ENCODE measurements at places on chromosomes 7 and 10.

GRCh38 chr10:113142601-113143362, 192.7 kb downstream of the TCF7L2 start:
- DNase-seq = no peak

DNA sequence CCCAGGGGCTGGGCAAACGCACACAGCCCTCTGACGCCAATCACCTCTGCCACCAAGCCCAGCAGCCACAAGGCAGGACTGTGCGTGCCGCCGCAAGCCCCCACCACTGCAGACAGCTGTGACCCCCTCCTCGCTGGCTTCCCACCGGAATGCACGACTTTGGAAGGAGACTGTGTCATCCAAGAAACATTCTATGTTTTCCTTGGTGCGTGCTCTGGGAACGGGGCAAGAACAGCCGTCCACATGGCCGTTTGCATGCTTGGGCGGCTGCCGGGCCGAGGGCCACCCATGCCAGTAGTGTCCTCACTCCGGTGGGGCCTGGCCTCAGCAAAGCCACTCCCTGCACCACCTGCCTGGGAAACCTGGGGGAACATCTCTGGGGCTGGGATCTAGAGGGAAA, 17.6 kb upstream of the ELN start:
- DNase-seq = no peak

- no peak for DNase-seq
Measured at GRCh38 chr7:136887317-136887716, 18.9 kb downstream of the CHRM2 start.

DNA sequence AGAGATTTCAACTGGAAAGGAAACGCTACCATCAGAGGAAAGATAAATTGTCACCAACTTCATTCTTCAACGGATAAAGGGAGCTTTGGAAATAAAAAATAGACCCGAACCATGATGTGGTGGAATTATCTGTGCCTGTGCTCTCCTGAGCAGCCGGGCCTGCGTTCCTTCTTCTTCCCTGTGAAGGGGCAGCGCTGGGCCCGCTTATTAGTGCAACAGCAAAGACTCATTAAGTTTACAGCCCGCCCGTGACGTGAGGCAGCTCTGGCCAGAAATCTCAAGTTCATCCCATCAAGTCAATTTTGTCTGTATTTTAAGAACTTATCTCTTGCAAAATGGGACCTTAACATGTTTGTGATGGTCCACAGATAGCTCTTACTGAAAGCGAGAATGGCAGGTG, 193.7 kb downstream of the ADARB2 start:
- DNase-seq = no peak

- no peak for DNase-seq
Measured at GRCh38 chr10:79399223-79399831, 46.1 kb downstream of the ZCCHC24 start.

- no peak for DNase-seq
Measured at GRCh38 chr10:24674892-24675632, 48.6 kb downstream of the ARHGAP21 start.

DNA sequence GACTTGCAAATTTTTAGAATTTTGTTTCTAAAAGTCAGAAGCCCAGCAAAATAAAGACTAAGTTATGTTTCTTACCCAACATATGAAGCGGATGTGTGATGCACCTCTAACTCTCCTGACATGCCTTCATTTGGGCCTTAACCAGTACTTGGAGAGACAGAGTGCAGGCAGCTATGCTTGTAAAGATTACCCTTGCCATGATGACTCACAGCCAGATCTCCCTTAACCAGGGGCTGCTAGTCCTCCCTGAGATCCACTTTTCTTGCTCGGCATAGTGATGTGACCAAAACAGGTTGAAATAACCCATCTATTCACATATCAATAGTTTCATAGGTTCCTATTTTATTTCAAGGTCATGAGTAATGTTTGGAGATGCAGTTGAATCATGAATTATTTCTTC, 43.6 kb downstream of the PPP1R3A start:
- DNase-seq = no peak

GRCh38 chr7:29372351-29373090, 177.9 kb downstream of the CHN2 start:
- DNase-seq = no peak

- no peak for DNase-seq
Measured at GRCh38 chr10:60448246-60448645, 58.6 kb upstream of the ANK3 start.

DNA sequence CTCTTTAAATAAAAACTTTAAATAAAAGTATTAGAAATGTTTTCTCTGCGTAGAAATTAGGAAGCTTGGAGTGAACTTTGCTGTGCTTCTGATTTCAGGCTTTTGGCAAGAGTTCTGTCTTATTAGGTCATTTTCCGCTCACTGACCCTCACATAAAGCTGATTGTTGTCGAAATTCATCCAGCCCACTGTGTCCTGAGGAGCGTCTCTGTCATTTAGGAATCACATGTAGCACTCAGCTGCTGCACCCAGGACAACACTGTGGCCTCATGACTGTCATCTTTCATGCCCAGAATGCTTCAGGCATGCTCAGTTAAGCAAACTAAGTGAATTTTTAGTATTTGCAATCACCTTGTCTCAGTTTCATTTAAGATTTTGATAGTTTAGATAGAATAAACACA, 57.8 kb upstream of the MSRB2 start:
- DNase-seq = no peak

- DNase-seq = no peak
Measured at GRCh38 chr10:63010203-63010602, 122.9 kb upstream of the NRBF2 start.

DNA sequence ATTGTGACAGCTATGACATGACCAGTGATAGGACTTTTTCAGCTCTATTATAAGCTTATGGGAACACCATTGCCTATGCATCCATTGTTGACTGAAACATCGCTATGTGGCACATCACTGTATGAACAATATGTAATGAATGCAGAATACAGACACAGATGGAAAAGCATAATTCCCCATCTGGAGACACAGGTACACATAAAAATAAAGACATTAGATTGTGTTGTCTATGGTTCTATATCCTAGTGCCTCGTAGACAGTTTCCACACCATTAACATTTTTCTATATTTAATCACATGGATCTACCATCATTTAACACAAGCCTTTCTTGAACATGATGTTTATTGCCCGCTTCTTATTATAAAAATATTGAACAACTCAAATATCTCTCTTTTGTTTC, 96.3 kb upstream of the STK17A start:
- no peak for DNase-seq

DNA sequence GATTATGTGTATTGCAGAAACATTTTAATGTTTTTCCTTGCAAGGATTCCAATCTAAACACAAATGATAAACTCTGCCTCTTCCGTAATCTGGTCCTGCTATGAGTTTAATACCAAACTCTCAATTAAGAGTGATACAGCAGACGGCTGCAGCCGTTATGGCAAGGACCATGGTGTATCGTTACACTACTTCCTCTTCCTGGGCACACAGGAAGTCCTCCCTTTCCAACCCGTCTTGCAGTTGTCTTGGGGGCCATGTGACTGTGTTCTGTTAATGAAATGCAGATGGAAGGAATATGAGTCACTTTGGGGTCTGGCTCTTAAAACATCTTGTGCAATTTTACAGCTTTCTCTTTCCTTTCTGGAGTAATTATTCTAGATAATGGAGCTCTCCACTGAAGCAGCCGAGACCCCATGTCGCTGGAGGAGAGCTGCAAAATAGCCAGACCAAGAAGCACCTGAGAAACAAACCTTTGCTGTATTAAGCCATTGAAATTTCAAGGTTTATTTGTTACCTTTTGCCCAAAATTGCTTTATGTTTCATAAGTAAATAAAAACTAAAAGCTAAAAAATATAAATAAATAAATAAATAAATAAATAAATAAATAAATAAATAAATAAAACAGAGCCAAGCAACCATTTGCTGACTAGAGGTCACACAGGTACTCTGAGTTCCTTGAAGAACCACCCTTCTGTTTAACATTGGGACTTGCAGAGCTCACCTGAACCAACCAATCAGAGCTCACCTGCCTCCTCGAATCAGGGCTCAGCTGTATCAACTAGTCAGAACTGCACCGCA, 74.7 kb downstream of the FRMPD2 start:
- no peak for DNase-seq

GRCh38 chr10:76333796-76334195, 902.4 kb downstream of the LRMDA start:
- no peak for DNase-seq

GRCh38 chr10:113320987-113321386, 231.9 kb upstream of the HABP2 start:
- no peak for DNase-seq

DNA sequence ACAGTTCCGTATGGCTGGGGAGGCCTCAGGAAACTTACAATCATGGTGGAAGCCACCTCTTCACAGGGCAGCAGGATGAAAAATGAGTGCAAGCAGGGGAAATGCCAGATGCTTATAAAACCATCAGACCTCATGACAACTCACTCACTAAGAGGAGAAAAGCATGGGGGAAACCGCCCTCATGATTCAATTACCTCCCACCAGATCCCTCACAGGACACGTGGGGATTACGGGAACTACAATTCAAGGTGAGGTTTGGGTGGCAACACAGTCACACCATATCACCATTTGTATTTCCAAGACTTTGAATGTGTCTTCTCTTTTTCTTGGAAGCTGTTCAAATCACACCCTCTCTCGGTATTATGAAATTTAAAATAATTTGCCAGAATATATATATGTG, 80.1 kb downstream of the SEMA3D start:
- no peak for DNase-seq

- no peak for DNase-seq
Measured at GRCh38 chr10:80163741-80164341, 31.3 kb downstream of the PLAC9 start.

- DNase-seq = no peak
Measured at GRCh38 chr7:150847536-150847935, 4.8 kb upstream of the AOC1 start.

GRCh38 chr10:86113501-86113900, 253.1 kb downstream of the GRID1 start:
- no peak for DNase-seq

GRCh38 chr7:126776498-126776897, 476.2 kb downstream of the GRM8 start:
- DNase-seq = no peak

All from HCT116 (cell line).